Activated naive CD4-positive, alpha-beta T cell treated with anti-CD3 and anti-CD28 coated beads, Interleukin-2, amount 50 U/mL, for 72 hours (primary cell): ENCODE measurements at places on chromosomes 12 and 14. TPM values are rescaled to one million over a fixed set of nuclear protein-coding genes. Genes with fewer than 3 reads are reported as not detected.

TUBA1A gene
- total RNA-seq, result 37.7 TPM

ASB2 gene
- total RNA-seq, result 12.9 TPM

AHSA1 gene
- 295 TPM for total RNA-seq

P2RX7 gene
- 7.3 TPM for total RNA-seq

TBPL2 gene
- not detected for total RNA-seq

LRRC10 gene
- total RNA-seq, result not detected

DTX3 gene
- total RNA-seq, result 33.5 TPM

LHX5 gene
- not detected for total RNA-seq

CLEC4D gene
- total RNA-seq, result not detected

LAG3 gene
- total RNA-seq, result 71.3 TPM

ADSS1 gene
- 2.7 TPM for total RNA-seq

JPH4 gene
- total RNA-seq, result not detected

NUBPL gene
- 7.5 TPM for total RNA-seq

SLC25A47 gene
- not detected for total RNA-seq

POTEM gene
- not detected for total RNA-seq

FOXN4 gene
- not detected for total RNA-seq

DAO gene
- total RNA-seq, result not detected

HOXC4 gene
- not detected for total RNA-seq

PIK3C2G gene
- not detected for total RNA-seq

AQP6 gene
- not detected for total RNA-seq

ZNF385A gene
- 1.8 TPM for total RNA-seq

PLEKHD1 gene
- total RNA-seq, result 0.12 TPM

MTHFD1 gene
- 194 TPM for total RNA-seq

ARHGEF25 gene
- total RNA-seq, result 0.68 TPM

GARIN6 gene
- not detected for total RNA-seq

PLA2G1B gene
- total RNA-seq, result not detected

LRP6 gene
- total RNA-seq, result 4.1 TPM

ANKRD9 gene
- total RNA-seq, result 5.2 TPM

CLEC4C gene
- total RNA-seq, result not detected

SSPN gene
- total RNA-seq, result not detected

ZBTB42 gene
- 2.9 TPM for total RNA-seq

PRB2 gene
- total RNA-seq, result not detected

KRT85 gene
- total RNA-seq, result not detected

KLRF1 gene
- total RNA-seq, result not detected

KLHDC2 gene
- 20.6 TPM for total RNA-seq

SLCO1B1 gene
- total RNA-seq, result not detected

INHBE gene
- 0.18 TPM for total RNA-seq
